ENCODE measurements at places on chromosomes 16 and 17.

DNA sequence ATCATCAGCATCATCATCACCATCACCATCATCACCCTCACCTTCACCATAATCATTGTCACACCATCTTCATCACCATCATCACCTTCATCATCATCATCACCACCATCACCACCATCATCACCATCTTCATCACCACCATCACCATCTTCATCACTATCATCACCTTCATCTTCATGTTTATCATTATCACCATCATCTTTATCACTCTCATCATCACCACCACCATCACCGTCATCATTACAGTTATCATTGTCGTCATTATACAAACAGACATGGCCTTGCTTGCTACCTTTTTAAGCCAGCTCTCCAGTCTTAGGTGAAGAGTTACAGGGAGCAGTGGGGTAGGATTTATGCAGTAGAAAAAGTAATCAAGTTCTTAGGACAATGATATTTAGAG lies 114.9 kb downstream of the IRF8 start:
- no peak for DNase-seq

DNA sequence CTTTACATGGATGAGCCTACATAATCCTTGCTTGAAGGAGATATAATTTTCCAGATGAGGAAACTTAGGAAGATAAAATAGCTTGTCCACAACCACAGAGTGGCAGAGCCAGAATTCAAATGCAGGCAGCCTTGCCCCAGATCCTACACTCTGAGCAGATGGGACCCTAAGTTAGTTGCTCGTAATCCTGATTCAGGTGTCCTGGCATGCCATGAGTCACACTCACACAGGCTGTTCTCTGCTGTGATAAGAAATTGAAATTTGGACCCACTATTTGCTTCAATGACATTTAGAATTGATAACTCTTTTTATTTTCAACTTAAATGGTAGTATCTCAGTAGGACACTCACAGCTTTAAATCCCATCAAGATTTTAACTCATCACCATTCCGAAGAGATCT lies 150.7 kb upstream of the CACNG5 start:
- DNase-seq, result no peak

- DNase-seq, result no peak
These were observed 2.0 kb downstream of the MAZ start for GRCh38 chr16:29808219-29808900.

DNA sequence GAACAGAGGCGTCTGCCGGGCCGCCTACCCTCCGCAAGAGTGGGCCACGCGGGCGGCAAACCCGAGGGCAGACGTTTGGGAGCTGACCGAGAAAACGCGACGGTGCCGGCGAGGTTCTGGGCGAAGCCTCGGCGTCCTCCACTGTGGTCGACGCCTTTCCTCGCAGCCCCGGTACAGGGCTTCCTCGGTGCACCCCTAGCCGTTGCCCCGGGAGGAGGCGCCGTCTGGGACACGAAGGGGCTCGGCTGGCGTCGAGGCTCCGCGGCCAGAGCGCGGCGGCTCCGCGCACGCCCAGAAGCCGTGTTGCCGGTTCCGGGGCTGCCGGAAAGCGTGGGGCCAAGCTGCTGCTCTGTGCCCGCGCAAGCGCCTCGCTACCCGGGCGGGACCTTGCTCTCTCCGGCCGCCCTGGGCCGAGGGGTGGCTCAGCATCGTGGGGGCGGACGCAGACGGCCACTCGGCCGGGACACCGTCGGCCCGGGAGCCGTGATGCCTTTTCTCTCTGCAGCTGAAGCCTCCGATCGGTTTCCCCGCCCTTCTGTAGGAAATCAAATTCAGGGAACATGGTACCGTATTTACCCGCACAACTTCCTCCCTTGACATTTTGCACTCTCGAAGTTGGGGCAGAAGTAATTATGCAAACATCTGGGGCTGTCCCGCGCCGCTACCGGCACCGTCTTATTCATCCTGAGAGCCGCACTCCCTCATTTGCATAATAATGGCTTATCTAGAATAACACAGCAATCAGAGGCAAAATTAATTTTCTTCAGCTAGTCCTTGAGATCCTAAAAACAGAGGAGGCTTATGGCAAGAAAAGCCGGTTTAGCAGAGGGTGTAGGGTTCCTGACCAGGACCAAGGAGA lies 7.3 kb upstream of the CBX8 start:
- DNase-seq, result peak; percentile 84

- no peak for DNase-seq
These were observed 34.2 kb upstream of the NLRP1 start for GRCh38 chr17:5618476-5618875.

DNA sequence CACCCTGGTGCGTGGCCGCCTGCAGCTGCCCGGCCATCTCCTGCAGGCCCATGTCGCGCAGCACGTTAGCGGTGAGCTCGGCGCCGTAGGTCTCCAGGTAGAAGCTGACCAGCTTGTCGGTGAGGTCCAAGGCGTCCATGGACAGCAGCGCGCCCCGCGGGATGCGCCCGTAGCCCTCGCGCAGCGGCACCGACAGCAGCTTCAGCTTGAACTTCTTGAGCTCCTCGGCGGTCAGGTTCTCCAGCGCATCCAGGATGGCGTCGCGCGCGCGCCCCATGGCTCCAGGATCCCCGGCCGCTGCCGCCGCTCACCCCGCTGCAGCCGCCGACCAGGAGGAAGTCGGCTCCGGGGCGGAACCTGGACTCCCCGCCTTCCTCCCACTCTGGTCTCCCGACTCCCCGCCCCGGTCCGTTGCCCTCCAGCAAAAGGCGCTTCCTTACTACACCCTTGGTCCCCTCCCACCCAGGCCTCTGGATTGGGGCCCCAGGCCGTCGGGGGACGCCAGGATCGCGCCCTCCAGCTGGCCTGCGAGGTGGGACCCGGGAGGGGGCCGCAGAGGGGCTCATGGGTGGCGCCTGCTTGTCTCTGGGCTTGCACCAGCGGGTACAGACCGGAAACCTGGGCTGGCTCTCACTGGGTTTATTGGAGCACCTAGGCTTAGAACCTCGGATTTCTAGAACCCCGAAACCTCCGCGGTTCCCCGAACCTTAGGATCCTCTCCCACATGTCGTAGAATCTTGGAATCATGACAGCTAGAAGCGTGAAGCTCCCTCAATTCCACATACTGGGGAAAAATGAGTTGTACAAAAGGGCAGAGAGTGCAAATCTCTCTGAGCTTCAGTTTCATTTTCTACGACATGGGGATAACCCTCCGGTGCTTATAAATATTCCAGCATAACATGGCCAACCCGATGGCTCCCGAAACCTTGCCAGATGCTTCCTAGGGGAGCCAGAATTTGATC lies at the start of gene PYCARD:
Gene PYCARD (minus strand): TSS at position 347 of the 962 bp plus-strand sequence. CDS start 70 bp downstream, at position 277.
- peak; percentile 71 for DNase-seq

DNA sequence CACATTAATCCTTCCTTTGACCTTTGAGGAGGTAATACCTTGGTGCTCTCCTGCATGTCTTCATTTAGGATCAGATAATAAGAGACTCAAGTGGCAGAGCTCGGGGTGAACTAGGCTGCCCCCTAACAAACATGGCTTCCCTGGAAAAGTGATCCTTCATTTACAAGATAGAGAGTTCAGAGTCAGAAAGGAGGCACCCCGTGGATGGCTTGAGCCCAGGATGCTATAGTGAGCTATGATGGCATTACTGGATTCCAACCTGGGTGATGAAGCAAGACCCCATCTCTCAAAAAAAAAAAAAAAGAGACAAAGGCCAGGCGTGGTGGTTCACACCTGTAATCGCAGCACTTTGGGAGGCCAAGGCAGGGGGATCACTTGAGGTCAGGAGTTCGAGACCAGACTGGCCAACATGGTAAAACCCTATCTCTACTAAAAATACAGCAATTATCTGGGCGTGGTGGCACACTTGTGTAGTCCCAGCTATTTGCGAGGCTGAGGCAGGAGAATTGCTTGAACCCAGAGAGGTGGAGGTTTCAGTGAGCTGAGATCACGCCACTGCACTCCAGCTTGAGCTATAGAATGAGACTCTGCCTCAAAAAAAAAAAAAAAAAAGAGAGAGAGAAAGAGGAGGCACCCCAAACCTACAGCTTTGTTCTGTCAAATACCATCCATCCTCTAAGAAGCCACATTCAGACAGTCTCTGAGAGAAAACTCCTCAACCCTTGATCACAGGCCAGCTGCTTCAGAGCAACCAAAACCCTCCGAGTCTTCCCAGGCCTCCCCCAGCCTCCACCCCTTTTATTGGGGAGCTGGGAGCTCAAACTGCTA lies 7.4 kb downstream of the FAM117A start:
- no peak for DNase-seq

DNA sequence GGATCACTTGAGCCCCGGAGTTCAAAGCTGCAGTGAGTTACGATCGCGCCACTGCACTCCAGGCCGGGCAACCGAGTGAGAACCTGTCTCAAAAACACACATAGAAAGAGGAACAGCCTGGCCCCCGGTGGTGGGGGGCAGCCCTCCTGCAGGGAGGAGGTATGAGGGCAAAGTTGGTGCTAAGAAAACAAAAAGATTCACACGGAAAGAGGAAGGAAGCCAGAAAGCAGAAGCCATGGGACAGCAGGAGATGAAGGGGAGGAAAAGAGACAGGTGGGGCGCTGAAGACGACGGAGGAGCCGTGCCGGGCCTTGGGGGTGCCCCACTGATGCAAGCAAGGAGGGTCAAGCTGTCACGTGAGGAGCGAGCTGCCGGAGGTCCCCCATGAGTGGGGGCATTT lies 8.2 kb upstream of the C16orf74 start:
- no peak for DNase-seq

DNA sequence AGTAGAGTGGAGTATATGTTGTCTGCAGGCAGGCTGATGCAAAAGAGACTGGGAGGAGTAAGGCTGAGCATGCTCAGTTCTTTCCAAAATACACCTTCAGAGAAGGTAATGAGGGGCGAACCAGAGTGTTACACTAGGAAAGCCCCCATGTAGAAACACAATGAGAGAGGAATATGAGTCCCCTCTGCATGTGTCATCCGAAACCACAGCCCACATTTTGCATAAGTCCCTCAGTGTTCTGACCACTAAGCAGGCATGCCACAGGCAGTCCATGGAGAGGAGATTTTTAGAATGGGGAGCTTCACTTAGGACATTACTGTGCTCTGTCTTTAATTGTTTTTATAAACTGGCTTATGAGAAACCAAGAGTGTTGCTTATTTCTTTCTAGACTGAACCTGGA lies 32.0 kb downstream of the SLC6A2 start:
- DNase-seq, result no peak

DNA sequence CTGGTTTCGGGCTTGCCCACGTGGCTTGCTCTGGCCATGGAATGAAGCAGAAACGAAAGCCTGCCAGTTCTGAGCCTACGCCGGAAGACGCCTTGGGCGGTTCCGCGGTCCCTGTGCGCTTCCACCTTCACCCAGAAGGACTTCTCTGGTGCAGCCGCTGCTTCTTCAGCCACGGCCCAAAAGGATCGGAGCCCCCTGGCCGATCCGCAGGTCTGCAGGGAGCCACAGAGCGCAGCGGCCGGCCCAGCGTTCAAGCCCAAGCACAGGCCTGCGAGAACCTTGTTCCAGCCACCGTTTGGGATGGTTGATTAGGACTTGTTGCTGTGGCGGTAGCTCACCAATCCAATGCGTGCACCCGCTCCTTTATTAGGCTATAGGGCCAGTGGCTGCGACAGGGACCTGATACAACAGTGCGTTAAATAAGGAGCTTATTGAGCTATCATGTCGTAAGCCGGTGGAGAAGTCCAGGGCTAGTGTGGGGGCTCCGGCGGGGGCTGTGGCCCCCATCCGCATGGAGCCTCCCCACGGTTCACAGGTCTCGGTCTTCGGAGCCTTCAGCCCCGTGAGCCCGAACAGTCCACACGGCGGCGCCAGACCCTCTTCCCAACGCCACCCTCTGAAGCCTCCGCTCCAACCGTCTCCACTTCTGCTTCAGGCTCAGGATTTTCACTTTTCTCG lies 10.2 kb upstream of the MPP2 start:
- no peak for DNase-seq

- peak; percentile 74 for DNase-seq
These were observed 21.5 kb downstream of the METRNL start for GRCh38 chr17:83100853-83101391.

DNA sequence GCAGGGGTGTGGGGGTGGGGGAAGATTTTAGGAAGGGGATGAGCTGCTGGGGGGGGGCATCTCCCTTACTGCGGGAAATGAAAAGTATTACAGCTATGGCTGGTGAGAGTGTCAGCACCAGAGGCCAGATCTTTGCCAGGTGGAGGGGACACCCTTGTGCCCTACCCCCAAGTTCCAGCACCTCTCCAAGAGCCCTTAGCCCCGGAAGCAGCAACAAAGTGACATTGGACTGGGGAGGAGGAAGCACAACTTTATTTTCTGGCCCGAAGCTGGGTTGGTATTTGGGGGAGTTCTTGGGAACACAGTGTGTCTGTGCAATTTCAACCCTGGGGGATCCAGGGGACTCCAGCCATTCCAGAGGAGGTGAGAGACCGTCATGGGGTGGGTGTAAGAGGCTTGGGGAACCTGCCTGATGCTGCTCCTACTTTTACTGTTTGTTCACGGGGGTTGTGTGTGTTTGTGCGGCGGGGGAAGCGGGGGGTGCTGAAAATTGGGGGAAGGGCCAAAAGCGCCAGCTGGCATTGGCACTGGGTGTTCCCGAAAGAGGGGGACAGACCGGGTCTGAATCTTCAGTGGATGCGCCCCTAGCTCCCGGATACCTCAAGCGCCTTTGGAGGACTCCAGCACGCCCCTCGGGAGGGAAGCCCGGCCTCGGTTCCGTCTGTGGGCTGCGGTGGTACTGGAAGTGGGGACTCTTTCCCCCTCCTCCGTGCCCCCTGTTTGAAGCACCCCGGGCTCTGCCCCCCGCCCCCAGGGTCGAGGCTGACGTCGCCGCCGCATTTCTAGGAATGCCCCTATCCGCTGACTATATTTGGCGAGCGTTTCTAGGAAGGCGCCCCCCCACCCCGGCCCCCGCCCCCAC lies 230.3 kb downstream of the MRTFB start:
- DNase-seq, result peak; percentile 37

DNA sequence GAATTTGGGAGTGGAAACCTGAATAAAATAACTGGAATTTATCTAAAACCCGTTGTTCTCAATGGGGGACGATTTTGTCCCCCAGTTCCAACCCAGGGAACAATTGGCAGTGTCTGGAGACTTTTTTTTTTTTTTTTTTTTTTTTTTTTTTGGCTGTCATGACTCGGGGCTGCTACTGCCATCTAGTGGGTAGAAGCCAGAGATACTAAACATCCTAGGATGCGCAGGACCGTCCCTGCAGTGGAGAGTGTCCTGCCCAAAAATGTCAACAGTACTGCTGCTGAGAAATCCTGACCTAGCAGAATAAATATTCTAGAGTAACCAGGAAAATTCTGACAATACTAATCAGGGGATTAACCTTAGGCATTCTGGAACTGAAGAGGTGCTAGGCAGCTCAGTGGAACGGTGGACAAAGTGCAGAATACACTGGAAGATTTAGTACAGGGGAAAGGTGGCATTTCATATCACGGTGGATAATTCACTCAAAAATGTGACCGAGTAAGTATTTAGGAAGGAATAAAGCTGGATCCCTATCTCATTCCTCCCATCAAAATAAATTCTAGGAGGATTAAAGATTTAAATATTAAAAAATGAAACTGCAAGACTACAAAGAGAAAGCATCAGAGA lies 107.6 kb downstream of the SPECC1 start:
- peak; percentile 43 for DNase-seq
